ENCODE measurements at places on chromosomes 4 and X. TPM values are rescaled to one million over a fixed set of nuclear protein-coding genes. Genes with fewer than 3 reads are reported as not detected.
A peak's percentile ranks its signal among the peaks of the same experiment; 100 is the strongest.

GRCh38 chr4:152663203-152664066 is 16.4 kb downstream of the TMEM154 start:
- no peak overlapping the region for H3K4me3 ChIP-seq
- DNase-seq = no peak
- H3K27me3 ChIP-seq = no peaks in the 10 kb centered on the region
- no peak overlapping the region for H3K27ac ChIP-seq
- no peaks in the 10 kb centered on the region for H3K4me1 ChIP-seq

PKD2 gene
- total RNA-seq = 19.7 TPM

RASSF6 gene
- total RNA-seq = 0.07 TPM

AR gene
- 8.3 TPM for total RNA-seq

GRCh38 chr4:15148691-15149090 is 146.4 kb downstream of the CPEB2 start:
- no peaks in the 10 kb centered on the region for H3K36me3 ChIP-seq
- peak; percentile 25 for DNase-seq
- H3K4me3 ChIP-seq = no peak overlapping the region
- H3K4me1 ChIP-seq = peaks cover 19% of the 10 kb centered on the region

STPG2 gene
- total RNA-seq = not detected

ATP1B4 gene
- not detected for total RNA-seq

TLL1 gene
- 2.7 TPM for total RNA-seq

- no peak overlapping the region for H3K4me3 ChIP-seq
- DNase-seq = no peak
- no peaks in the 10 kb centered on the region for H3K4me1 ChIP-seq
- no peak overlapping the region for H3K27ac ChIP-seq
- no peaks in the 10 kb centered on the region for H3K36me3 ChIP-seq
Measured at GRCh38 chrX:73877687-73878086, 314.7 kb downstream of the CHIC1 start.

DNA sequence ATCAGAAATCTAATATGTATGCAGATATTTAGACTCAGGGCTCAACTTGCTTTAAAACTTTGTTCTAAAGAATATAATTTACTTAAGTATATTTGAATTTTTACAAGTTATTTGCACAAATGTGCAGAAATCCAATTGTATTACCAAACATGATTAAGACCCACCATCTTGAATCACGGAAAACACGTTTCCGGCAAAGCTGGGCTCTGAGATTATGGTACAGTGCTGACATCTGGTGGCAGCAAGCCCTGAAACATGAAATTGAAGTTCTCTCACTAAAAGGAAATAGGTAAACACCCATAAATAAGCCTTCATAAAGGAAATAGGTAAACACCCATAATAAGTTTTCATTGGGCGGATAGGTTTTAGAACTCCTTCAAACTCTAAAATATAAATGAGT is 98.3 kb upstream of the MAOA start:
- no peaks in the 10 kb centered on the region for H3K36me3 ChIP-seq
- H3K27ac ChIP-seq = no peak overlapping the region
- H3K27me3 ChIP-seq = no peaks in the 10 kb centered on the region
- H3K4me3 ChIP-seq = no peak overlapping the region
- DNase-seq = peak; percentile 20

ARHGAP10 gene
- 23.4 TPM for total RNA-seq

DNA sequence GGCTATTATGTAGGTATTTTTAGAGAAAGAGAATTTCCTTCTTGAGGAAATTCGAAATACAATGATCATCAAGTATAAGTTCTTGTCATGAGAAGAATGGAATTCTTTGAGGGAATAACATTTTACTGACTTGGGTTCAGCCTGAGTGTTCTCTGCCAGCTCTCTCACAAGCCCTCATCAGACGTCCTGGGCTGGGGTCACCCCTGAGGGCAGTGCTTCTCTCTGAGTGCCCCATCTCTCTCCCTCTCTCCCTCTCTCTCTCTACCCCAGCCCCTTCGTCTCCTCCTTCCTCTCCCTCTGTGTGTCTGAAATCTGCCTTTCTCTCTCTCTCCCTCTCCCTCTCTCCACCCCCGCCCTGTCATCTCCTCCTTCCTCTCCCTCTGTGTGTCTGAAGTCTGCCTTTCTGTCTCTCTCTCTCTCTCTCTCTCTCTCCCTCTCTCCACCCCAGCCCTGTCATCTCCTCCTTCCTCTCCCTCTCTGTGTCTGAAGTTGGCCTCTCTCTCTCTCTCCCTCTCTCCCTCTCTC is 241.7 kb upstream of the PSAPL1 start:
- DNase-seq = peak; percentile 16
- H3K4me1 ChIP-seq = no peaks in the 10 kb centered on the region
- H3K27me3 ChIP-seq = no peaks in the 10 kb centered on the region
- H3K27ac ChIP-seq = no peak overlapping the region
- H3K36me3 ChIP-seq = no peaks in the 10 kb centered on the region
- no peak overlapping the region for H3K4me3 ChIP-seq

DRD5 gene
- total RNA-seq = not detected

DNA sequence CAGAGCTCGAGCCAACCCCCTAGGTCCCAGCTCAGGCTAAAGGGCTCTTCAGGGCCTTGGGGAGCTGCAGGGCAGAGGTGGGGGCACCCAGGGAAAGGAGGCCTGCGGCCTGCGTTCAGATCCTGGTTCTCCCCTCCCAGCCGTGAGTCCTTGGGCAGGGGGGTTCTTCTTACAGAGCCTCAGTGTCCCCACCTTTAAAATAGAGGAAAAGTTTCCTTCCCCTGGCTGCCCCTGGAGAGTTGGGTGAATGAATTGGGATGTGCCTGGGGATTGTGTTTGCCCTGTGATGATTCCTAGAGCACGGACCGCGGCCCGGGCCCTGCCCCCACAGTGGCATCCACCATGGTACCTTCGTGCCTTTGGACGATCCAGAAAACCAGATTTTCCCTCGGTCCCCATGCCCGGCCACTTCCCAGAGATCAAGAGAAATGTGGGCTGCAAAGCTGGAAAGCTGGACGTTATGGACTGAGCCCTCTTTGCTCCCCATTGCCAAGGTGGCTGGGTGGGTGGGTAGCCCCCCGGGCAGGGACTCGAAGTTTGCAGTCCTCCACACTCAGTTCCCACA is 11.4 kb downstream of the HTRA3 start:
- no peak overlapping the region for H3K4me3 ChIP-seq
- no peak for DNase-seq
- H3K36me3 ChIP-seq = no peaks in the 10 kb centered on the region
- peaks cover 27% of the 10 kb centered on the region for H3K4me1 ChIP-seq

DNA sequence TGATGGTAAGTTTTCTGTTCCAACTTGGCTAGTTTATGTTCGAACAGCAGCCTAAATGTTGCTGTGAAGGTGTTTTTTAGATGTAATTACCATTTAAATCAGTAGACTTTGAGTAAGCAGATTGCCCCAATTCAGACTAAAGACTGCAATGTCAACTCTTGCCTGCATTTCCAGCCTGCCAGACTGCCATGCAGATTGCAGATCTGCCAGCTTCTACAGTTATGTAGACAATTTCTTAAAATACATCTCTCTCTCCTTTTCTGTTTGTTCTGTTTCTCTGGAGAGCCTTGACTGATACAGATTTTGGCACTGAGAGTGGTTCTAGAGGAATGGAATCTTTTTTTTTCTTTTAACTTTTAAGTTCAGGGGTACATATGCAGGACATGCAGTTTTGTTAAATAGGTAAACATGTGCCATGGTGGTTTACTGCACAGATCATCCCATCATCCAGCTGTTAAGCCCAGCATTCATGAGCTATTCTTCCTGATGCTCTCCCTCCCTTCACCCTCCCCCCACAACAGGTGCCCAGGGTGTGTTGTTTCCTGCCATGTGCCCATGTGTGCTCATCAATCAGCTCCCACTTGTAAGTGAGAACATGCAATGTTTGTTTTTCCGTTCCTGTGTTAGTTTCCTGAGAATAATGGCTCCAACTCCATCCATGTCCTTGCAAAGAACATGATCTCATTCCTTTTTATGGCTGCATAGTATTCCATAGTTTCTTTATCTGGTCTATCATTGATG is 227.8 kb downstream of the CPE start:
- no peak for DNase-seq
- H3K27ac ChIP-seq = no peak overlapping the region
- H3K4me1 ChIP-seq = no peaks in the 10 kb centered on the region

ASB12 gene
- total RNA-seq = 0.16 TPM

DNA sequence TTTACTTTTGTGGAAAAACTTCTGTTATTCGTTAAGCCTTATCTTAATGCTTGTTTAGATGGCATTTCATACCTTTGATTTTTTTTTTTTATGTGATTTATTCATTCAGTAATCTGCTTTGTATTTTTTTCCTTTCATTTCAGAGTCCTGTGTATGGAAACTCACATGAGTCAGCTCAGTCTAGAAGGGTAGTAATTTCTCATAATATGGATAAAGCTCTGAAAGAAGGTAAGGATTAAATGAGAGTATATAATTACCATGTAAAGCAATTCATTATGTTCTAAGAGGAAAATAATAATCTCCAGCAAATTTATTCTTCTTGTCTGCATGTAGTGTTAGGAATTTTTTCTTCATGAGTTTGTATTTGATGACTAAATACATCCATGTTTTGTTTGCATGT is 37.8 kb downstream of the SNX25 start:
- H3K27me3 ChIP-seq = no peaks in the 10 kb centered on the region
- H3K4me1 ChIP-seq = no peaks in the 10 kb centered on the region
- no peak overlapping the region for H3K4me3 ChIP-seq
- no peaks in the 10 kb centered on the region for H3K36me3 ChIP-seq

GRCh38 chrX:46823481-46823880 is 13.4 kb upstream of the RP2 start:
- H3K36me3 ChIP-seq = no peaks in the 10 kb centered on the region
- no peaks in the 10 kb centered on the region for H3K4me1 ChIP-seq
- no peak overlapping the region for H3K4me3 ChIP-seq

SLC4A4 gene
- total RNA-seq = 3.7 TPM

ADAM29 gene
- total RNA-seq = not detected

DNA sequence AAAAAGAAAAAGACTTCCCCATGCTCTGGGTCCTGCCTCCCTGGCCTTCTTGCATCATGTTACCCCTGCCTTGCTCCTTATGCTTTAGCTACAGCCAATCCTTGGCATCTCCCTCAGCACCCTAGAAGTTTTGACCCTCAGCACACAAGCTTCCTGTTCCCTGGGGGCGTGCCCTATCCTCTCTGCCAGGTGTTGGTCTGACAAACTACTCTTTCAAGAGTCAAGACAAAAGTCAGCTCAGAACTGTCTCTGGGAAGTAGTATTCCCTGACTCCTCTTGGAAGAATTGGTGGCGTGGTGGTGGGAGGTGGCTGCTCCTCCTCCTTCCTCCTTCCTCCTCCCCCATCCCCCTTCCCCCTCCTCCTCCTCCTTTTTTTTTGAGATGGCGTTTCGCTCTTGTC is 41.0 kb downstream of the PRPS1 start:
- no peaks in the 10 kb centered on the region for H3K36me3 ChIP-seq
- H3K27ac ChIP-seq = no peak overlapping the region
- H3K4me3 ChIP-seq = no peak overlapping the region
- no peak for DNase-seq

DNA sequence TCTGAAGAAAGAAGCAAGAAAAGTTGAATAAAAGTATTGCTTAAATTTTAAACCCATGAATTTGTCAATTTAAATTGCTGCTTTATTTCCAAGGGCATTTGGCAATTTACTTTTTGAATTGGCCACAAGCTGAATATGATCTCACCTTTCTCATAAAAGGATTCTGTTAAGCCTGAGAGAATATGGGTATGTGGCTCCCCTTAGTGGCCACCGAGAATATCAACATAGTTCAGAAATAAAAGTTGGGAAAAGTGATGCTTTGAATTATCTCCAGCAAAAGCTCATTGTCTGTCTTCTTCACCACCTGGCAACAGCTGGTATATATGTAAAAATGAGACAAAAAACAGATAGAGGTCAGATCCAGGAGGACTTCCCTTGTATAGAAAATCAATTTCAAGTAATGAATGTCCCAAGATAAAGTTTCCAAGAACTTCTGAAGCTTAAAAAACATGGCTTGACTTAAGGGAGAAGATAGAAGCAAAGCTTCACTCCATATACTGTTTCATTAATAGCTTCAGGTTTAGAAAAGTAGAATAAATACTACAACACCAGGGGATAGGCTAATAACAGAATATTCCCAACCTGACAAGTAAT is 290.7 kb upstream of the FAM241A start:
- DNase-seq = peak; percentile 3
- H3K4me3 ChIP-seq = no peak overlapping the region
- no peaks in the 10 kb centered on the region for H3K36me3 ChIP-seq
- peaks cover 3% of the 10 kb centered on the region for H3K27me3 ChIP-seq

DNA sequence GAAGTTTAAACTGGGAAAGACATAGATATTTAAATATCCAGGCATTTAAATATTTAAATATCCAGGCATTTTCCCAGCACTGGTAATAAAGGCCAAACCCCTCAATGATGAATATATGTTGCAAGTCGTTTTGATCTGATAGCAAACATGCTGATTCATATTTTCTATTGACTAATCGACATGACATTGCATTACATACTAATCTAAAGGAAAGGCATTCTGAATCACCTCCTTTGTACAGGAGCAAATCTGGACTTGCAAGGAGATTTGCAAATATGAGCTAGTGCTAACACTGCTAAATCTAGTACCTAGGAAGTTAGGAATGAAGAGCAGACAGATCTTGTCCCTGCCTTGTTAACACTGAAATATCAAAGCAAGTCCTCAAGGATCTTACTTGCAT is 207.3 kb downstream of the SLC7A11 start:
- no peak overlapping the region for H3K27ac ChIP-seq
- H3K4me3 ChIP-seq = no peak overlapping the region
- no peaks in the 10 kb centered on the region for H3K27me3 ChIP-seq
